ENCODE measurements at places on chromosomes 13 and 19.

DNA sequence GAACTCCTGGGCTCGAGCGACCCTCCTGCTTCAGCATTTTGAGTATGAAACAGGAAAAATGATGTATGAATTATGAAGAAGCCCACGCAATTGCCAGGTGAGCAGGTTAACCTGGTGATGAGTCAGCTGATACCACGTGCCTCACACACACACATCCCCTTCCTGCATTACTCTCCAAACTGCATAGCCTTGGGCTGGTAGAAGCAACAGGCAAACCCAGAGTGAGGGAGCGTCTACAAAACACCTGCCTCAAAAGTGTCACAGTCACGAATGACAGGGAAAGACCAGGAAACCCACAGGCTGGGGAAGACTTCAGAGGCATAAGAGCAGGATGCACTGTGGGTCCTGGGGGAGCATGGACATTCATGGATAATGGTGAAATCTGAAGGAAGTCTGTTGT is 192.8 kb upstream of the IRS2 start:
- DNase-seq = no peak

- DNase-seq = no peak
Measured at GRCh38 chr13:44778761-44779484, 202.8 kb upstream of the TSC22D1 start.

DNA sequence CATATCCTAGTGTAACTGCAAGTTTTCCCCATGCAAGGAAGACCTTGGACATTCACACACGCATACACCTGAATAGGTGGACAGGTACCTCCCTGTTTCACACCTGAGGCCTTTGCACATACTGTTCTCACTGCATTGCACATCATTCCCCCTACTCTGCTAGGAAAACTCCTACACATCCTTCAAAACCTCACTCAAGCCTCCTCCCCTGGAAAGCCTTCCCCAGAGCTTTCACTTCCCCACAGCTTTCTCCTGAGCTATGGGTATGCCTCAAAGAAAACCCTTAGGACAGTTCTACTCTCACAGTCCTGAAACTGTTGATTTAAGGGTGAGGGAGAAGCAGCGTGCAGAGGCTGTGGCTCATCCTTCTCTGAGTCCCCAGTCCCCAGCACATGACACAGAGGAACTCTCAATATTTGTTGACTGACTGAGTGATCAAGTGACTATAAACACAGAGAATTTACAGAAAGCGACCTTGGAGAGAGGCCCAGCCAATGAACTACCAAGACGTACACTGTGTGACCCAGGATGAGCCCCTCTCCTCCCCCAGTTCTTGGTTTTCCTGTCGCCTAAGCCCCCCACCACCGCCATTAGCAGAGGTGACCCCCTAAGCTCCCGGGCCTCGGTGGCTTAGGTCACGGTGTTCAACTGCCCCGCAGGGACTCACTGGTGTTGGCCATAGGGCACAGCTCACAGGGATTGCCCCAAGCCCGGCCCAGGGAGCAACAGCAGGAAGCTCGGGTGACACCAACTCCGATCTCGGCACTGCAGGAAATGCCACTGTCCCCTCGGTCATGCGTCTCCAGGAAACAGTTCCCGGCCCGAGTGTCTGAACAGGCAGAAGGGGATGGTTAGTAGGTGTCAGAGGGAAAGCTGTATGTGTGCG is 40.6 kb downstream of the FBN3 start:
- DNase-seq = no peak

DNA sequence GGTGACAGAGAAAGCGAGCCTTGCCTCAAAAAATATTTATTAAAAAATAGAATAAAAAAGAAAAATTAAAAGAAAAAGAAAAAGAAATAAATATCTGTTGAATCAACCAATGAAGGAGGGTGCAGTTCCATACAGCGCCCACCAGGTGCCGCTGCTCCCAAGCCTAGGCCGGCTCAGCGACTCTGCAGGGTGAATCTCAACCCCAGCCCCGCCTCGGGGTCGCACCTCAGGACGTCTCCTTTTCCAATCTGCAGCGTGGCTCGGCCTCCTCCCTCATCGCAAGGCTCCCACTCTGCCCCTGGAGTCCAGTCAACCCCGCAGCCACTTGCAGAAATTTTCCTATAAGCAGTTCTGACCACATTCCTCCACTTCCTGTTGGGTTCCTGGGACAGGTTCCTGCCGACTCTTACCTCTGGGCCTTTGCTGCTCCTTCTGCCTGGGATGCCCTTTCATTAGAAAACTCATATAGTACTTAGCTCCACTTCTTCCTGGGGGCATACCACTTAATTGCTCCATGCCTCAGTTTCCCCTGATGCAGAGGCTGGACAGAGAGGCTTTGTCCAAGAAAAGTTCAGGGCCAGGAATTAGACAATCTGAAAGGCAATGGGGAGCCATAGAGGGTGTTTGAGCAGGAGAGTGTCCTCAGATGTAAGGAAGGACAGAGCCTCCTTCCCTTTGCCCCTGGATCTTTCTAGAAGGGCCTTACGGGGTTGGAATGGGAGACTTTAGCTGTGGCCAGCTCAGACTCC is 24.3 kb downstream of the NFILZ start:
- no peak for DNase-seq

DNA sequence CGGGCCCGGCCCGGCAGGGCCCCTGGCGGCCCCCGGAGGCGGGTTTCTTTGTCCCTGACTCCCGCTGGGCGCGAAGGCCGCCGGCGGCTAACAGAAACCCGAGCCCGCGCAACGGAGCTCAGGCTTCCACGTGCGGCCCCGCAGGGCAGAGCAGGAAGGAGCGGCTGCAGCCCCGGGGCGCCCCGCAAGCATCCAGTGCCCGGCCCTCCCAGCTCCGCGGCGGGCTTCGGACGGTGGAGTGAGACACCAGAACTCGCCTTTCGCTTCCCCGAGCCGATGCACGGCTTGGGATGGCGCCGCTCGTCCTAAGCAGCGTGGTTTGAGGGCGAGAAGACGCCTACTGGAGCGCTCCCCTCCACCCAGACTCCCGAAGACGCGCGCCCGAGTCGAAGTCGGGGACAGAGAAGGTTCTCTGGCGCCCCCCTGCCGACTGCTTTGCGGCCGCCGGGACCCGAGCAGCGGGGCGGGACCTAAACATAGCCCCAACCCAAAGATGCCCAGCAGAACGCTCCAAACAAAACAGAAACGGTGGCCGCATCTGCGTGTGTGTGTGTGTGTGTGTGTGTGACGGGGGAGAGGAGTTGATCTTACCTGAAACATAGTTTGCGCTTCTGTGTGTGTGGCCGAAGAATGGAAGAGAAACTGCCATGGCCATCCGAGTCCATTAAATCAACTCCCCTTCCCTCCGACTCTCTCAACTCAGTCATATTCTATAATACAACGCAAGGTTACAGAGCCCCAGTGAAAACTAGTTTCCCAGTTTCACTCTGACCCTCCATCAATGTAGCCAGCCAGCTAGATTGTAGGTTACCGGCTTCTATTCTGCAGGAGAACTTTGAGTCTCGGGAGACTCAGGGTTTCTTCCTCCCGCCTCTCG is 629 bp upstream of the FGF9 start:
- DNase-seq = no peak

- no peak for DNase-seq
Measured at GRCh38 chr13:97328222-97328790, 105.7 kb upstream of the RAP2A start.

GRCh38 chr13:107817647-107818287 is 397.6 kb downstream of the LIG4 start:
- DNase-seq = no peak
